ENCODE measurements at places on chromosomes 1 and 21.

DNA sequence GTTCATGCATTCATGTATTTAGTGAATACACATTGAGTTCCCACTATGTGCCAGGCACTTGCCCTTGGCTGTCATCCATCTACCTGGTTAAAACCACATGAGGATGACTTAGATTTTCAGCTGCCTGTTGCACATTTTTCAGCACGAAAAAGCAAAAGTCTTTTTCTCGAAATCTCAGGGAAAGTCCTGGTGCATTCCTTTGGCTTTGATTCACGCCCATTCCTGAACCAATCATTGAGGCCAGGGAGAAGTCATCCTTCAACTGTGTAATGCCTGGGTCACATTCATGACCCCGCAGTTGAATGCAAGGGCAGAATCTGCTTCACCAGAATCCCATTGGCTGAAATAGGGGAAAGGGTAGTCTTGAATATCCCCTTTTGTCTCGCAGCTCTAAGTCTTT is 84.4 kb downstream of the RNF220 start:
- H3K4me1 ChIP-seq = peaks cover 2% of the 10 kb centered on the region
- no peaks in the 10 kb centered on the region for H3K36me3 ChIP-seq
- peaks cover 13% of the 10 kb centered on the region for H3K27me3 ChIP-seq
- no peak overlapping the region for H3K27ac ChIP-seq
- no peak overlapping the region for H3K4me3 ChIP-seq

GRCh38 chr1:12251442-12251841 is 21.6 kb downstream of the VPS13D start:
- no peak overlapping the region for H3K4me3 ChIP-seq
- peaks cover 36% of the 10 kb centered on the region for H3K36me3 ChIP-seq
- H3K27me3 ChIP-seq = no peaks in the 10 kb centered on the region
- H3K4me1 ChIP-seq = no peaks in the 10 kb centered on the region
- DNase-seq = no peak
- no peak overlapping the region for H3K27ac ChIP-seq

GRCh38 chr1:198619375-198620140 is 19.3 kb upstream of the PTPRC start:
- H3K27me3 ChIP-seq = no peaks in the 10 kb centered on the region
- no peaks in the 10 kb centered on the region for H3K36me3 ChIP-seq
- peaks cover 95% of the 10 kb centered on the region for H3K4me1 ChIP-seq
- H3K4me3 ChIP-seq = peak overlapping the region; percentile 82

DNA sequence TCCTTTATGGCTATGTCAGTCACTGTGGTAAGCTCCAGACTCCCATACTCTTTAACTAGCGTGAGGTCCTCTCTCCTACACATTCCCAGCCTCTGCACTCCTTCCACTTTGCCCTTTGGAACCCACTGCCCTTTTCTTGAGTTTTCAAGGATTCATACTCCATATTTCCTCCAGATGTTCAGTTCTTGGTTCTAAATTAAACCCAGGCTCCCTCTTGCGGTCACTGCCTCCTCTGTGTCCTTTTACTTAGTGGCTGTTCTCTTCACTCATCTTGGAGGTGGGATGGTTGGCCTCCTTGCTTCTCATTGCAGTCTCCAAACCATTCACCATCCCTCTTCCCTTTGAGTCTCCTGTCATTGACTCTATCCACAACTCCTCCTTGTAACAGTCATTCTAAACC is 208.1 kb downstream of the TGFB2 start:
- no peak for DNase-seq
- no peak overlapping the region for H3K4me3 ChIP-seq
- no peaks in the 10 kb centered on the region for H3K4me1 ChIP-seq
- H3K27ac ChIP-seq = no peak overlapping the region
- H3K27me3 ChIP-seq = no peaks in the 10 kb centered on the region
- H3K36me3 ChIP-seq = no peaks in the 10 kb centered on the region

- peaks cover 20% of the 10 kb centered on the region for H3K27me3 ChIP-seq
- H3K4me1 ChIP-seq = no peaks in the 10 kb centered on the region
- H3K27ac ChIP-seq = no peak overlapping the region
- H3K4me3 ChIP-seq = no peak overlapping the region
- DNase-seq = no peak
Measured at GRCh38 chr1:14495996-14496395, 102.5 kb upstream of the KAZN start.

- DNase-seq = no peak
- H3K36me3 ChIP-seq = peaks cover 43% of the 10 kb centered on the region
- peak overlapping the region; percentile 97 for H3K27ac ChIP-seq
- H3K4me1 ChIP-seq = peaks cover 49% of the 10 kb centered on the region
- peak overlapping the region; percentile 99 for H3K4me3 ChIP-seq
- H3K27me3 ChIP-seq = peaks cover 4% of the 10 kb centered on the region
Measured at GRCh38 chr21:42878678-42878992, 704 bp downstream of the WDR4 start.

DNA sequence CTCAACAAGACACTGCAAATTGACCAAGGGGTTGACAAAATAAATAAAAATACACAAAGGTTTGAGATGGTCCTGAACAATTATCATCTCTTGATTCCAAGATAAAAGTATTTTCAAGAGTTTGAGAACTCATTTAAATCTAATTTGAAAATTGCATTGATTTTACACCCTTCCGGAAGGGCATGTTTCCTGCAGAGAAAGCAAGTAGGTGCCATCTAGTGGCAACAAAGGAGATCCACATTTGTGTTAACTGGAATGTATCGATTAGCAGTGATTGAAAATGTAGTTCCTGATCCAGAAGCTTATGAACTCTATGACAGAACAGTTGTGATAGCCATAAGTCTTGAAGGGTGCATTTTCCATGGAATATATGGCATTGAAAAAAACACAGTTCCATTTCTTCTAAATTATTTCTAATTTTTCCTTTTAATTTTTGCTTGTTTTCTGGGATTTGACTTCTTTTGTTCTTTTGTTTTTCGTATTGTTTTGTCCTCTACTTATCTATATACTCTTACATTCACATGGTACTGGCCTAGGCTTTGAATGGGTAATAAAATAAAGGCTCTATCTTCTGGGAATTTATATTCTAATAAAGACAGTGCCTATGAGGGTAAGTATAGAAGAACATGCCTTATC is 143.7 kb downstream of the DNM3 start:
- no peaks in the 10 kb centered on the region for H3K4me1 ChIP-seq
- DNase-seq = no peak
- H3K27ac ChIP-seq = no peak overlapping the region
- H3K4me3 ChIP-seq = no peak overlapping the region
- H3K27me3 ChIP-seq = peaks cover 2% of the 10 kb centered on the region

DNA sequence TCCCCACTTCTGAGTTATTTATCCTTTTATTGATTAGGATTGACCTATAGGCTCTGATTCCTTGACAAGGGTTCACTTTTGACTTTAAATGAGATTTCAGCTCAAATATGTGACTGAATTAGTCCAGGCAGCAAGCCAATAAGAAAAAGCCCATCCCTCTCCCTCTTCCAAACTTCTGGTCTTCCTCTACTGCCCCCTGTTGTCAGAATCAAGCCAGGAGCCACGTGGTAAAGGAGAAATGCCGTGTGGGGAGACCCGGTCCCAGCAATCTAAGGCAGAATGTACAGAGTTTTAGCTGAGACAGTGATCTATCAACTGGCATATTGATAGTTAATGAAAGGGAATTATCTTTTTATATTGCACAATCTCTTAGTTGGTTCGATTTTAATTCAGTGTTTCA is 5.2 kb downstream of the ADAMTS5 start:
- no peak overlapping the region for H3K4me3 ChIP-seq
- no peak for DNase-seq
- H3K27me3 ChIP-seq = peaks cover 21% of the 10 kb centered on the region
- no peak overlapping the region for H3K27ac ChIP-seq

GRCh38 chr1:232587141-232588008 is 42.6 kb downstream of the SIPA1L2 start:
- H3K36me3 ChIP-seq = peaks cover 1% of the 10 kb centered on the region
- DNase-seq = no peak
- no peak overlapping the region for H3K27ac ChIP-seq
- peaks cover 26% of the 10 kb centered on the region for H3K4me1 ChIP-seq
- H3K4me3 ChIP-seq = no peak overlapping the region

DNA sequence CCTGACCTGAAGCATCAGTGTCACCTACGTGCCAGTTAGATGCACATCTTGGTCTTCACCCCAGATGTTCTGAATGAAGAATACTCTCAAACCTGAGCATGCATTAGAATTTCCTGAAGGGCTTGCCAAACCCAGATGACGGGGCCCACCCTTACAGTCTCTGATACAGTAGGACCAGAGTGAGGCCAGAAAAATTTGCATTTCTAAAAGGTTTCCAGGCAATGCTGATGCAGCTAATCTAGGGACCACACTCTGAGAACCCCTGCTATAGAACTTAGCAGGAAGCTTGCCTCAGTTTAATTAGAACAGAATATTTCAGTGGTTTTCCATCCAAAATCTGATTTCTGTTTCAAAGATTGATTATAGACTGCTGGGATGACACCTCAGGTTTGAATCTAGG is 9.9 kb upstream of the CTBS start:
- no peaks in the 10 kb centered on the region for H3K4me1 ChIP-seq
- no peak for DNase-seq
- no peak overlapping the region for H3K27ac ChIP-seq

DNA sequence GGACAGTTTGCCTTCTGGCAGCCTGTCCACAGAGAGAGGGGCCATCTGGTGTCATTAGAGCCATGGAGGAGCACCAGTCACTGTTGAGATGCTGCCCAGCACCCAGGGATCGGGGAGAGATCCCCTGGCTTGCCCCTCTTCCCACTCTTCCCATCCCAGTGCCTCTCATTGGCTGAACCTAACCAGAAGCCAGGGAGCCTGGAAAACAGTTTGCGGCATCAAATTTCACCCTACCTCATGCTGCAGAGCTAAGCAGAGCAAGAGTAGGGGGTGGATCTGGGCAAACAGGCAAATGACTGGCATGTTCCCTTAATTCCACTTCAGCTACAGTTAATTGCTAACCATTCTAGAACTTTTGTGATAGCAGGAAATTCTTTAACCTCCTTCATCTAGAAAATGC is 19.1 kb downstream of the TRAF5 start:
- H3K27ac ChIP-seq = no peak overlapping the region
- peaks cover 21% of the 10 kb centered on the region for H3K36me3 ChIP-seq
- no peak for DNase-seq
- H3K27me3 ChIP-seq = no peaks in the 10 kb centered on the region

DNA sequence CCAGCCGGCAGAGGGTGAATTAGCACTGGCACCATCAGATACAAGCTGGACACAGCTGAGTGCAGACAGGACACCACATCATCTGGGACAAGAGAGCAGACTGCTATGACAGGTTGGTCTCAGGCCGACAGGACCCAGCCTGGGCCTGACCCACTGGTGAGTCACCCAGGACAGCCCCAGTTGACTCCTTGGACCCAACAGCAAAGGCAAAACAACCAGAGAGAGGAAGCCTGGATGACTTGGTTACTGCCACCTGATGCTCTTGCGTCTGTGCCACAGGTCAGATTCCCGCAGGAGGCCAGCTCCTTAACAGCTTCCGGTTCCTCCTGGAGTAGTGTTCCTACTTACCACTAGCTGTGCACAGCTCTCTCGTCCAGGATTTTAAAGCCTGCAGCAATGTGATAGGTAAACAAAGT is 18.5 kb downstream of the CCN1 start:
- no peak overlapping the region for H3K4me3 ChIP-seq
- no peaks in the 10 kb centered on the region for H3K27me3 ChIP-seq
- H3K4me1 ChIP-seq = no peaks in the 10 kb centered on the region
- peaks cover 1% of the 10 kb centered on the region for H3K36me3 ChIP-seq
- H3K27ac ChIP-seq = no peak overlapping the region

DNA sequence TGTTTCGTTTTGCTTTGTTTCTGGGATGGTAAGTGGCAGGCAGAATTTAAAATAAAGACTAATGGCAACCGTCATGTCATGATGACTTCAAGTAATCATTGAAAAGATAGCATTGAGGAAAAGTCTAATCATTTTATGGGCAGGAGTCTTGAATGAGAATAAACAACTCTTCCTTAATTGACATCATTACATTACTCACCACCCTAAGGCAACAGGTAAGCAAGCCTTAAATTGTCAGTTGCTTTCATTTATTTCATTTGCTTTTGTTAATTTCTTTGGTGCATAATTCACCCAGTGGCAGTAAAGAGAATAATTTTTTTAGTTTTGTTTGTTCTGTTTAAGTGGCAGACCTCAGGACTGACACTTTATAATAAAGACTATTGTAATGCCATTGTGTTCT is 669.0 kb downstream of the RWDD3 start:
- H3K4me1 ChIP-seq = no peaks in the 10 kb centered on the region
- no peak overlapping the region for H3K4me3 ChIP-seq
- no peak for DNase-seq
- H3K27me3 ChIP-seq = no peaks in the 10 kb centered on the region
- no peak overlapping the region for H3K27ac ChIP-seq

DNA sequence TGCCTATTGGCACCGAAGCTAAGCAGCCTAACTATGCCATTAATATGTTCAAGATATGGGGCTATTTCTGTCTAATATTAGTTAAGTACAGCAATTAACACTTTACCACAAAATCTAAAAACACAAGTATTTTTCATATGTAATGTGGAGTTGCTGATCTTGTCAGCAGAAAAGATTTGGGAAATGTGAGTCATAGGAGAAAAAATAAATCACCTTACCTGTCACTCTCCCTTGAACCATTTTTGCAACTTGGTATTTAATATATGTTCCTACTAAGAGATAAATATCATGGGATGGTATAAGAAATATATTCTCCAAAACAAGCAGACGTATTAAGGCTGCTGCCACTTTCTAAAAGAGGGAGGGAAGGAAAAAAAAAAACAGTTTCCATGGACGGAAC is 17.0 kb downstream of the NUP210L start:
- no peaks in the 10 kb centered on the region for H3K36me3 ChIP-seq
- no peak for DNase-seq
- H3K4me3 ChIP-seq = no peak overlapping the region

- peaks cover 1% of the 10 kb centered on the region for H3K4me1 ChIP-seq
- H3K4me3 ChIP-seq = no peak overlapping the region
- DNase-seq = no peak
- H3K27ac ChIP-seq = peak overlapping the region; percentile 57
Measured at GRCh38 chr21:29053011-29053553, 20.4 kb downstream of the CCT8 start.

DNA sequence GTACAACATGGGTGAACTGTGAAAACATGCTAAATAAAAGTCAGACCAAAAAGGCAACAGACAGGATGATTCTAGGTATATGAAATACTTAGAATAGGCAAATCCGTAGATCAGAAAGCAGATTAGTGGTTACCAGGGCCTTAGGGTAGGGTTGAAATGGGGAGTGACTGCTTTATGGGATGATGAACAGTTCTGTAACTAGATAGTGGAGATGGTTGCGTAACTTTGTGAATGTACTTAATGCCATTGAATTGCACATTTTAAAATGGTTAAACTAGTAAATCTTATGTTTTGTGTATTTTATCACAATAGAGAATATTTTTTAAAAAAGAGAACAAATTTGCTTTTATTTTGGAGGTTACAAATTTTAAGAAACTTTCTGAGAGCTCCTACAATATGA is 17.4 kb downstream of the ZNF326 start:
- peaks cover 61% of the 10 kb centered on the region for H3K36me3 ChIP-seq
- no peak for DNase-seq
- no peaks in the 10 kb centered on the region for H3K4me1 ChIP-seq
- H3K27ac ChIP-seq = no peak overlapping the region
- H3K27me3 ChIP-seq = no peaks in the 10 kb centered on the region

Measured in activated naive CD8-positive, alpha-beta T cell treated with anti-CD3 and anti-CD28 coated beads, Interleukin-2, amount 50 U/mL, for 24 hours (primary cell).